ENCODE measurements at places on chromosomes 3 and 15.

DNA sequence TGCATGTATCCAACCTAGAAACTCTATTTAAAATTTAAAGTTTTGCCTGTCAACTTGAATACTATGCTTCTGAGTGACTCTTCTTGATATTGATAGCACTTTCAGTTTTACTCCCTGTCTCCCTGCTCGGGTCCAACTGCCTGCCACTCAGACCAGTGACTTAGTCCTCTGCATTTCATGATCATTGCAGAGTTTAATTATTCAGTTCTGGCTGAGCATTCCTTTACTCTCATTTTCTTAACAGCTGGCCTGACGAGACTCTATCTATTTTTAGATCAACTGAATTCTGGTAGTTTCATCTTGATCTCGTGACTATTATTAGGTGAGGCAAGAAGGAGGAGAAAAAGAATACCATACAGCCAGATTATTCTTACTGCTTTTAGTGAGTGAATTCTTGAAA, 617.4 kb downstream of the SI start:
- DNase-seq = no peak

- DNase-seq = no peak
Observed at GRCh38 chr15:52184721-52185120, 6.5 kb downstream of the GNB5 start.

DNA sequence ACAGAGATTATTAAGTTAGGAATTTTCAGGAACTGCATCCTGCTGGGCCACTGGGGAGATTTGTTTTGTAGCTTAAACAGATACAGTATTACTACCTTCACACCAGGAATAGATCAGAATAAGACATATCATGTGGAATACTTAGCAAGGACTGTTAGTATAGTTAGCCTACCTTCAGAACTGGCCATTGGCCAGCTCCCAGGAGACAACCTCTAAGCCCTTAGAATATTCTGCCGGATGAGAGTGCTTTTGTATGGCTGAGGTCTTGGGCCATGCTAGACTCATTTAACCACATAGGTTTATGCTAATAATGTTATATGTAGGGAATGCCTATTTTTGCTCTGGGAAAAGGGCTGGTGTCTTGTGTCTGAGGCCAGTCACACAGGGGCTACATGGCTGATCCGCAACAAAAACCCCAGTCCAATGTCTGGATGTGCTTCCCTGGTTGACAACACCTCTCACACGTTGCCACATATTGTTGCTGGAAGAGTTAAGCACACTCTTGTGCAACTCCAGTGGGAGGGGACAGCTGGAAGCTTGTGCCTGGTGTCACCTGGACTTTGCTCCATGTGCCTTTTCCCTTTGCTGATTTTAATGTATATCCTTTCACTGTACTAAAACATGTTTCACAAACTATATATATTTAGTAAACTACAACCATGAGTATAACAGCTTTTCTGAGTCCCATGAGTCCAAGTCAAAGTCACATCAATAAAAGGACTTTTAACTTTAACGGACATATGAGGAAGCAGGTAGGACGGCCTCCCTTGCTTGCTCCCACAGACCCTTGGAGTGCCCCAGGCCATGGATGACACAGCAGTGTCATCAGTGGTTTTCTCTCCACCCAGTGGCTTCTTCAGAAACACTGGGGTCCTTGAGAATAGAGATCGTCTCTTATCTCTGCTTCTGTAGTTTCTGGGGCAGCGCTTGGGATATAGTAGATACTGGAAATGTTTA, 118.0 kb upstream of the C3orf80 start:
- no peak for DNase-seq

DNA sequence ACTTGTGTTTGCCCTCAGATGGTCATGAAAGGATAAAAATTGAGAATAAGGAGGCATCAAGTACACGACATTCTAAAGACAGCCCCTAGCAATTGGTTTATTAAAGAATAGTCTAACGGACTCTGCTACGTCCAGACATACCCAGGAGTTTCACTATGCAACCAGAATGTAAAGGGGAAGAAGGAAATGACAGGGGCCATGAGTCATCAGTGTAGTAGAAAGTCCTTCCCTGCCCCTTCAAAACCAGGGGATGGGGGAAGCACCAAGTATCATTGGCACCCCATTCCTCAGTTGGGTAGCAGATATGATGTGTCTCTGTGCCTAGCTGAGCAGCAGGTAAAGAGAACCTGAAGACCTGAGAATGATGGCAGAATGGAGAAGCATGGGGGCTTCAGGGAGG, 367.4 kb downstream of the IL20RB start:
- DNase-seq = no peak

DNA sequence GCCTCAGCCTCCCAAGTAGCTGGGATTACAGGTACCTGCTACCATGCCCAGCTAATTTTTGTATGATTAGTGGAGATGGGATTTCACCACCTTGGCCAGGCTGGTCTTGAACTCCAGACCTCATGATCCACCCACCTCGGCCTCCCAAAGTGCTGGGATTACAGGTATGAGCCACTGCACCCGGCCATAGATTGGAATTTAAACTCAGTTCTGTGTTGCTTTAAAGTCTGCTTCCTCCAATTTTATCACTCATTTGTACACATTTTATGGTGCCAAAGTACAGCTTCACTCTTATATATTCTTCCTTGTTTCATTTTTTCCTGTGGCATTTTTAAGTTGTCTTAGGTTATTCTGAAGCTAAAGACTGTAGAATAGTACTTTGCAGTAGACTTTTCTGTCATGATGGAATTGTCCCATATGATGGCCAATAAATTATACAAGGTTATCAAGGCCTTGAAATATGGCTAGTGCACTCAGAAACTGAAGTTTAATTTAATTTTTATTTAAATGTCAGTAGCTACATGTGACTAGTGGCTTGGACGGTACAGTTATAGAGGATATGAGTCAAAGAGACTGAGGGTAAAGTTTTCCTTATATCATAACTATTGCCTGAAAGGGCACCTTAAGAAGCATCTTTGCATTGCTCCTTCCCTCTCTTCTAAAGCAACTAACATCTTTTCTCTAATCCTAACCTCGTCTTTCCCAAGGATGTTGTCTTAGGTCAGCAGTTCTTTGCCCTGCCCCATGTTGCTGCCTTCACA, 28.1 kb downstream of the ATP11B start:
- DNase-seq = no peak

DNA sequence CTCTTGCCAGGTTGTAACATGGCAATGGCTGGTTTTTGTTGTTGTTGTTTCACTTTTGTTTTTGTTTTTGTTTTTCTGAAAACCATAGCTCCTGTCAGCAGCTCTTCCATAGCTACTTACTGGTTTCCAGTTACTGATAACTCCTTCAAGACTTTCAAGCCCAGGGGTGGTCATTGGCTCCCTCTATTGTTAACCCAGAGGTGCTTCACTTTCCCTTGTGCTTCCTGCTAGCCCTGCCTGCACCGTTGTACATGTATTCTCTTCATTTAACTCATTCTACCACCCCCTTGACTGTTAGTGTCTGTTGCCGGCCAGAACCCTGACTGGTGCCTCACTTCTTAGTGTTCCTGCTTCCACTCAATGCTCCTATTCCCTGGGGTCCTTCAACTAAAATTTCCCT, 4.2 kb upstream of the TRAT1 start:
- peak; percentile 52 for DNase-seq

DNA sequence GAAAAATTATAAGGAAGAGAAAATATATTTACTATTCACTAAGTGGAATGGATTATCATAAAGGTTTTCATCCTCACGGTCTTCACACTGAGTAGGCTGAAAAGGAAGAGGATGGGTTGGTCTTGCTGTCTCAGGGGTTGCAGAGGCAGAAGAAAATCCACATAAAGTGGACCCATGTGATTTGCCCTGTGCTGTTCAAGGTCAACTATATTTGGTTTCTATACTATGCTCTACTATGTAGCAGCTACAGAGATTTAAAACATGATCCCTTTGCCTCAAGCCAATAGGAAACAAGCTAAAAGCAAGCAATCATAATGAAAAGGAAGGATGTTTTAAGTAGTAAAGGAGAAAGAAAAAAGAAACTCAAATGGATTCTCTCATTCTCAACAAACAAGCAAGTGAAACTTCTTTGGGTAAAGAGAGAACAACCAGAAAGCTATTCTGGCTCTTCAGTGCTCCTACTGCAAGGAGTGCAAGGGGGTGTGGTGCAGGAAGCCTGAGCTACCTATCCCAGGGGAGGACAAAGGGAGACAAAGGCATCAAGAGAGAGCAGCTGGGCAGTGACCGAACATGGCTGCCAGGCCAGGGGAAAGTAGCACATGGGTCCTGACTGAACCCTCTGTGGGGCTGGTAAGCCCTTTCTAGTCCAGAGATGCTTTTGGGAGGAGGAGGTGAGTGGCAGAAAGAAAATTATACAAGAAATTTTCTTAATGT, 35.9 kb downstream of the SFMBT1 start:
- no peak for DNase-seq

GRCh38 chr15:94631608-94632007, 400.2 kb downstream of the MCTP2 start:
- no peak for DNase-seq

DNA sequence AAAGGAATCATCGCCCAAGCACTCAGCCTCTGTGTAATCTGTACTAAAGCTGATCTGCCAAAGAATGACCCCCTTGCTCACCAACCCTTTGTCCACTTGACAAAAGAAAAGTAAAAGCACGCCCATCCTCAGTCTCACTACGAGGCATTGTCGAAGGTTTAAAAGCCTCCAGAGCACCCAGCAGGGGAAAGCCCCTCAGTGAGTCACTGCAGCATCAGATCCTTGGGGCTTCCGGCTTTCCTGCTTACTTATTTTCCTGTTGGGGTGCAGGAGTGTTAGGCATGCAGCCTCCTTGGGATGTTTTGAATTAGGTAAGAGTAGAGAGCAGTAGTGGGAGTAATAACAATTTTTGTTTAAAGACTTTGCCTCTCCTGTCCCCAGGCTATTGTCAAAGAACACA, 216.1 kb downstream of the MTHFS start:
- peak; percentile 68 for DNase-seq

GRCh38 chr3:148101061-148101460, 596.6 kb upstream of the AGTR1 start:
- no peak for DNase-seq

DNA sequence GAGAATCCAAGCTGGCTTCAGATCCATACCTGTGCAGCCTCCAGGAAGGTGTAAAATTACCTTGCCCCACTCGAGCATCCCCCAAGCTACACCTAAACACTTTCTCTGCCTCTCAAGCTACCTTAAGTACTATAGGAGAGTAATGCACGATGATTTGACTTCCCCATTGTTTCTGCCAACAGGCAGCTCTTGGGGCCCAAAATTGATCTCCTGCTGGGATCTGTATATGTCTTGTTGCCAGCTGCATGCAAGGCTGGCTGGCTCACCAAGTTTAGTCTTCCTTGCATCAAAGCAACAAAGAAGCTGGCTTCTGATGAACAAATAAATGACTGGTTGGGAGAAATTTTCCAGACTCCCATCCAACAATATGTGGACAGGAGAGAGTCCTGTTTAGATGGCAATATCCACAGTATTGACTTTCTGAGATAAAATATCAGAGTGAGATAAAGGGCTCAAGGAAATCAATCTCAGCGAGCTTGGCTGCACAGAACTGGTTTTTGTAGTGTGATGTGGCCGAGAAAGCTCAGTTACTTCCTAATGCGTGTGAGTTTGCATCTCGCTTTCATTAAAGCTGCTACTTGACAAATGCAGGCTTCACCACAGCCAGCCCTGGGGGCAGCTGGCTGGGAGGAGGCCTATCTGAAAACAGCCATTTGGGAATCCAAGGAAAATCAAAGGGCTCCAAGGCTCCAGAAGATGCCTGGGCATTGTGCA, 140.7 kb downstream of the MINAR1 start:
- no peak for DNase-seq

DNA sequence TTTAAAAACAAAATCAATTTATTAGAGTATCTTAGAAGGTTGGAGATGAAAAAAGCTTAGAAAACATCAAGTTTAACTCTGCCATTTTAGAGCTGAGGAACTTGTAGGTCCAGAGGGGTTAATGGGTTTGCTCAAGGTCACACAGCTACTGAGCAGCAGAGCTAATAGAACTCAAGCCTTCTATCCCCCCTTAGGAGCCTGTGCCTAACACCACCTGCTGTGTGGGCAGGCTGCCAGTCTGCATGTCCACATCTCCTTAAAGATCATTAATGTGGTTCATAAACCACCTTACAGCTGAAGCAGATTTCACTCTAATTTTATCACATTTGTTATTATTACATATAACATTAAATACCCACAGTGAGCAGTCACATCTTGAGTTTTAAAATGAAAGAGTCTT, 14.1 kb upstream of the SLC35G2 start:
- no peak for DNase-seq

DNA sequence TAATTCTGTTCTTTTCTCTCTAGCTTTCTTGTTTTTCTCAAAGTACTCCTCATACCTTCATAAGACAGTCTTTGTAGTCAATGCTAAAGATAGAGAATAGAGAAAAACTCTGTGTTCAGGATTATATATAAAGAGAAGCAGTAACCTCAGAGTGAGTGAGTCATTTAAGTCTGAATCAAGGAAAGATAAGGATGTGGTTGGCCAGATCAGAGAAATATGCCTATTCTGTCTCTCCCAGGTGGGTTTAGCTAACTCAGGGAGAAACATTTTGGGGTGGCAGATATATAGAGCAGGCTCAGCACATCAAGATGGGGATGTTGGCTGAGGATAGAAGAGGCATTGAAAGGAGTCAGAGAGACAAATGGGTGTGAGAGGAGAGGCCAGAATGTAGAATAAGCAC, 31.4 kb downstream of the GTF2E1 start:
- no peak for DNase-seq

DNA sequence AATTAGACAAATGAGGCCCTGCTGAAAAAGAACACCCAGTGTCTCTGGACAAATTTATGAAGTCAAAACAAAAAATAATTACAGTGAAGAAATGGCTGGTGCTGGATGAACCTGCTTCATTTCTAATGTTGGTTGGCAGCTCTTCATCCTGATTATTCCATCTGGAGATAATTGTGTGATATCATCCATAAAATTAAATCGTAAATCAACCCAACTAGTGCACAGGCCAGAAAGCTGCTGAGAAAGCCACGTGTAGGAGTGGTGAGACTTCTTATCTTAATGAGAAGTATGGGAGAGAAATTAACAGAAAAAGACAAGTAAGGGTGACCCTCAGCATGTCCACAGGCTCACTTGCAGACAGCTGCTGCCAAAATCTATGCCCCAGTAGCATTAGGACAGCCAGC, 465.2 kb upstream of the TGFBR2 start:
- DNase-seq = no peak

DNA sequence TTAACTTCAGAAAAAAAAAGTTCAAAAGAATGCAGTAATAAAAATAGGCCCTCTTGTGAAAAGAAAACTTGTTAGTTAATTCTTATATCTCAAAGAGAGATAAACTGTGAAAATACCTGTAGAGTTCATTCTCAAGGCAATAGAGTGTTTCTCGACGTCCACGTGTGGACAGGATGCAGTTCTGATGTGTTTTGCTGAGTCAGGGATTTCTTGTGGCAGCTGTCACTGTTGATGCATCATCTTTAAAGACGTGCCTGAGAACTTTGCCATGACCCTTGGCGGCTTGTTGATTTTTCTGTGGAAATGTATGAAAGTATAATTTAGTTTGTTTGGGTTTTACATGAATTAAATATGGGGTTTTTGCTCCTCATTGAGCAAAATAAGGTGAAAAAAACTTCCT, 702.2 kb downstream of the NLGN1 start:
- no peak for DNase-seq

GRCh38 chr15:57692709-57693108, 13.8 kb upstream of the POLR2M start:
- DNase-seq = no peak

Data from A549 (cell line).